Esophagus squamous epithelium (tissue), 5 donors: ENCODE measurements at places on chromosomes 5 and 9.

- no peak for DNase-seq
Observed at GRCh38 chr5:174454464-174454863, 269.9 kb upstream of the MSX2 start.

GRCh38 chr5:131488463-131488862 is 146.6 kb downstream of the RAPGEF6 start:
- no peak for DNase-seq

GRCh38 chr5:102138243-102138653 is 157.8 kb downstream of the SLCO4C1 start:
- DNase-seq, result no peak

GRCh38 chr9:107989099-107989498 is 499.5 kb upstream of the KLF4 start:
- DNase-seq, result no peak

GRCh38 chr9:89929673-89930480 is 325.1 kb downstream of the GADD45G start:
- DNase-seq, result no peak

DNA sequence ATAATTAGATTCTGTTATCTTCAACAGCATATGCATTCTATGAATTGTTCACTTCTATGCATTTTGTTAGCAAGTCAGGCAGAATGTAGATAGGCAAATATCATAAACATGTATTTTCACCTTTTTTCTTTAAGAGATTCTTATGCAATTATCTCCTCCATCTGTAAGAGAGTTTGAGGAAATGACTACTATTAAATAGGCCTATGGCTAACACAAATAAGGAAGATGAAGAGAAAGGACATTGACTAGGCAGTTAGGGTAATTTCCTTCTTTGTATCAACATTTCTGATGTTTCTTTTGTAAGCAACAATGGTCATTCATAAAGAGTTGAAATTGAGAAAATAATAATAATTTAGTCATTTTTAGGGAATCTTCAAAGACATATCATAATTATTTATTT is 145.2 kb upstream of the CDH12 start:
- DNase-seq, result no peak

DNA sequence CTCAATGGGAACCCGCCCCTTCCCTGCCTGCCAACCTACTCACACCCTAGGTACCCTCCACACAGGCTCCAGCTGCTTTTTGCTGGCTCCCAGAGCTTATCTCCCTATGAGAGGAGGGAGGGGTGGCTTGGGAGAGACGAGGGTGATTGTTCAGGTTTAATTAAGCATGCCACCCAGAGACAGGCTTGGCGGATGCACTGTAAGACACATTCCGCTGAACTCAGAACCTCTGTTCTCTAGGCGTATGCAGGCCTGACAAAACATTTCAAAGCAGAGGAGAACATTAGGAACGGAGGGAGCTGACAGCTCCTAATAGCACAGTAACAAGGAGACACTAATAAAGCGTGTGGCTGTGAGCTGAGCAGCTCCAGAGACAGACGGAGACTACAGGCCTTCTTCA is 80.1 kb downstream of the TRIM32 start:
- DNase-seq, result no peak

DNA sequence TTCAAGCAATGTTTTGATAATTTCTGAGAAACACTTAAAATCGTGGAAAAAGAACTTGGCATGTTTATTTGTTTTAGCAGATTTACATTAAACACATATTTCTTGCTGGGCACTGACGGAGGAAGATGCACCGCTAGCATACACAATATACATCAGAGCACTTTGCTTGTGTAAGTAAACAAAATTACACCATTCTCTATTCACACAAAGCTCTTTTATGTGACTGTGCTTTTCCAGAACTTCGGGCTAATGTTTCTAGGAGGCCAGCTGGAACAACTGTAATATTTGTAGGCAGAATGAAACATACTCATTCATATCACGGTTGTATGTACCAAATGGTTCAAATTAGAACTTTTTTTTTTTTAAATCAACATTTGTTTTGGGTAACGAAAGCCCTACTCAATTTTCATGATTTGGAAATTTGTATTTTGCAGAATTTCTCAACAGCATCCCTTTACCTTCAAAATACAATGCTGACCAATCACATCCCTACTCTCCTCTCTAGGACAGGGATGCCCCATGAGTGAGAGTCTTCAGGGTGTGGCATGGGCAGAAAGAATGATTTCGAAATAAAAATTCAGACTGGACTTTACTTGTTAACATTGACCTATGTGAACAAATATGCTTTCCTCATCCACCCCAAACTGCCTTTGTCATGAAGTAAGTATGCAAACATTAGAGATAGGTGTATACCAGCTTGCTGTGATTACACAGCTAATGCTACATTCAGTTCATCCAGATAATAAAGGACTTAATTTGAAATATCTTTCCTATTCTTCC is 425.1 kb downstream of the BNC2 start:
- no peak for DNase-seq

- DNase-seq, result no peak
Observed at GRCh38 chr9:14863402-14863801, 46.8 kb downstream of the FREM1 start.

DNA sequence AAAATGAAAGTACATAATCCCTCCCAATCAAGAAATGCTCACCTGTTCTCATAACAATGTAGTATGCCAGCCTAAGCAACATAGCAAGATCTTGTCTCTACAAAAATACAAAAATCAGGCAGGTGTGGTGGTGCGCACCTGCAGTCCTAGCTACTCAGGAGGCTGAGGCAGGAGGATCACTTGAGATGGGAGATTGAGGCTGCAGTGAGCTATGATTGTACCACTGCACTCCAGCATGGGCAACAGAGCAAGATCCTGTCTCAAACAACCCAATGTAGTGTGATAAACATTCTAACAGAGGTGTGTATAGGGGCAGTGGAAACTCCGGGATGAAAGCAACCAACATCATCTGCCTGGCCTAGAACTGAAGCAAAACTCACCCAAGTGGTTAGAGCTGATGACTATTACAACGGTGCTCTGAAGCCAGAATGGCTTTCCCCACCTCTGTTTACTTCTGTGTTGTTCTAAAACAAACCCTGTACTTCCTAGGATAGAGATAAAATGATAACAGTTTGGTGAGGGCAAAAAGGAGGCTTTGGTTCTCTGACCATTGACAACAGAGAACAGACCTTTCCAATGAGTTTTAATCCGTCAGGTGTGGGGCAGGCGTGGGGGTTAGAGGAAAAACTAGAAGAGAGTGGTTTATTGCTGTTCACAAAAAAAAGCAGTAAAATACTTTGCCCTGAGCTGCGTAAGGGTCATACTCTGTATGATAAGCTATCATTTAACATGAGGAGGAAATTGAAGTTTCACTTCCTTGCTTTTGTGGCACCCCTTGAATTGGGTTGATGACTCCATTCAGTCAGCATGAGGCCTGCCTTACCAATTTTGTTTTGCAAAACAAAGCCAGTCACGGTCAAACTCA is 18.9 kb downstream of the WNT8A start:
- DNase-seq, result no peak

- DNase-seq, result no peak
Observed at GRCh38 chr5:168128557-168128956, 162.9 kb upstream of the WWC1 start.

- DNase-seq, result no peak
Observed at GRCh38 chr5:43312699-43313034, 545 bp downstream of the HMGCS1 start.

- DNase-seq, result no peak
Observed at GRCh38 chr5:20032896-20033295, 44.9 kb upstream of the CDH18 start.

DNA sequence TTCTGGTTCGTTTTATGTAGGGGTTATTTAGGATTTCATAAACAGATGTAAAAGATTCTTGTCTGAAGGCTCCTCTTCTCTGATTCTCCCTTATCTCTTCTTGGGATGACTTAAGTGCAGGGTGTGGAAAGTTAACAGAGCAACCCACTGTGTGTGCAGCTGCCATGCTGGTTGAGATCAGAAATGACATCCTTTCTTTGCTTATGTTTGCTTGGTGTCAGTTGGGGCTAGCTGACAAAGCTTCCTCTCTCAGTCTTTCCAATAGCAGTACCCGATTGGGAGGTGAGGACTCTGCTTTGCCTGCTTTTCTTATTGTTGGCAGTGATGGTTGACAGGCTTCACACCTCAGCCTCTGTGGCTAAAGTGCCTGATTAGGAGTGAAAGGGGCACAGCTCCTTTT is 26.5 kb downstream of the OGN start:
- no peak for DNase-seq

DNA sequence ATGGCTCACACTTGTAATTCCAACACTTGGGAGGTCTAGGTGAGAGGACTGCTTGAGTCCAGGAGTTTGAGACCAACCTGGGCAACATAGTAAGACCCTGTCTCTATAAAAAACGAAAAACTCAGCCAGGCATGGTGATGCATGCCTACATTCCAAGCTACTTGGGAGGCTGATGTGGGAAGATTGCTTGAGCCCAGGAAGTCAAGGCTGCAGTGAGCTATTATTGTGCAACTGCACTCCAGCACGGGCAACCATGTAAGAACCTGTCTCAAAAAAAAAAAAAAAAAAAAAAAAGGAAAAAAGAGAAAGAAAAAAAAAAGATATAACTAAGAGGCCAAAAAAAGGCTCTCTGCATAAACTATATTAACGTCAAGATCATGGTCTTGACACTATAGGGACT is 27.3 kb downstream of the GIN1 start:
- DNase-seq, result no peak

DNA sequence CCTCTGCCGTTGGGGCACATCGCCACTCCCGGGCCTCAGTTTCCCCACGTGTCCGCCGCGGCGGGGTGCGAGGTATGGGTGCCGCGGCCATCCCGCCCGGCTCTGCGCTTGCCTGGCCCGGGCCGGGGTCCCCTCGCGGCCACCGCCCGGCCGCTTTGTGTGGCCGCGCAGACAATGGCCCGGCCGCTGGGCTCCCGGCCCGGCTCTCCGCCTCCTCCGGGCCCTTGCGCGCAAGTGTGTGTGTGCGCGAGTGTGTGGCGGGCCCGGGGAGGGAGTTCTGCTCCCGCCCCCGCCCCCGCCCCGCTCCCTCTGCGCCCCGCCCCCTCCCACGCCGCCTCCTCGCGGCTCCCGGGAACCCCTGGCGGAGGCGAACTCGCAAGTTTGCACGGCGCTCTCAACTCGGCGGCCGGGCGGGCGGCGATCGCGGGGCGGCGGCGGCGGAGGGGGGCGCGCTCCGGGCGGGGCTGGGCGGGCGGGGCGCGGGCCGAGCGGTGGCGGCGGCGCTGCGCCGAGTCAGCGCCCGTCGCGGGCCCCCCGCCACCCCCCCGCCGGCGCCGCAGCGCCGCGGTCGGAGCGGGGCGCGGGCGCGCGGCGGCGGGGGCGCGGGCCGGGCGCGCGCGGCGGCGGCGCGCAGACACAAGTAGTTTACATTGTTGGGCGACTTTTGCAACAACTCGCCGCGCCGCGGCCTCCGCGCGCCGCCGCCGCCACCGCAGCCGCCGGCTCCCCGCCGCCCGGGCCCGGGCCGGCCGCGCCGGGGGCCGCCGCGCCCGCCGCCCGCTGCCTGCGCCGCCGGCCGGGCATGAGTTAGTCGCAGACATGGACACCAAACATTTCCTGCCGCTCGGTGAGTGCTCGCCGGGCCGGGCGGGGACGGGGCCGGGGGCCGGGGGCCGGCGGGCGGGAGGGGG is at the start of gene RXRA:
RXRA (plus strand) TSS at position 643 of the 911 bp plus-strand sequence; CDS start at position 820, 177 bp downstream.
- no peak for DNase-seq

DNA sequence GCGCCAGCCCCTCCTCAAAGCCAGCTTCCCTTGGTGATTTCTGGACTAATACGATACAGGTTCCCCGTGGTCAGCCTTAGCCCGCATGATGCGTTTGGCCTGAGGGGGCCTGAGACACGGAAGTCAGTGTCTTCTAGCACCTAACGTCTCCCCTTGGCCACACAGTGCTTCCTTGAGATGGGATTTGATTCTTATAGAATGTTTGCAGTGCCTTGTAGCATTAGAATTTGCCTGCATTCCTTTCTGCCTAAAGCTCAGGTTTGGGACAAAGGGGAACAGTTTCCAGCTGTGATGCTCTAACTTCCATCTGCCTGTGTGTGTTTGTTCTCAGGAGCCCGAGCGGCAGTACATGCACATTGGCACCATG is 34.4 kb downstream of the CFAP90 start:
- DNase-seq, result no peak

DNA sequence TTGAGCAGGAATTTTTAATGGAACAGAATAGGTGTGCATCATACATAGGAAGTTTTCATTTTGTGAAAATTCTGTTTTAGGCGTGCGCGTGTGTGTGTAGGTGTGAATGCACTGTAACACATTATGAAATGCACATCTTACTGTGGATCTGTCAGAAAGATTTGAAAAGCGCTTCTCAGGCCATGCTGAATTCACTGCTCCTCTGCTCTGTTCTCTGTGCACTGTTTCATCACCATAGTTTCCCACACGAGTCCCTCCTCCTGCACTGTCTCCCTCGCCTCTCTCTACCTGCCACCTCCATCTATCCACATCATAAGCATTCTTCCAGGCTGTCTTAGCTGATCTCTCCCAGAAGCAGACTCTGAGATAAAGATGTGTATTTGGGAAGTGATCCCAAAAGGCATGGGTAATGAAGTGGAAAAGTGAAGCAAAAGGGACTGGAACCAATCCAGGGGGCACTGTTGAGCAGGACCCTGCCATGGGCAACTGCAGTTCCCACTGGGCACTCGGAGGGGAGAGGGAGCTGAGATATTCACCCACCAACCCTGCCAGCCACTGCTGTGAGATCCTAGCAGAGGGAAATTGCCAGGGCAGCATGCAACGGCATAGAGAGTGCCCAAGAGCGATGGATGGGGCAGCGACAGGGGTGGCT is 65.9 kb downstream of the GABBR2 start:
- no peak for DNase-seq

- no peak for DNase-seq
Observed at GRCh38 chr5:110105692-110106091, 416.0 kb downstream of the MAN2A1 start.

DNA sequence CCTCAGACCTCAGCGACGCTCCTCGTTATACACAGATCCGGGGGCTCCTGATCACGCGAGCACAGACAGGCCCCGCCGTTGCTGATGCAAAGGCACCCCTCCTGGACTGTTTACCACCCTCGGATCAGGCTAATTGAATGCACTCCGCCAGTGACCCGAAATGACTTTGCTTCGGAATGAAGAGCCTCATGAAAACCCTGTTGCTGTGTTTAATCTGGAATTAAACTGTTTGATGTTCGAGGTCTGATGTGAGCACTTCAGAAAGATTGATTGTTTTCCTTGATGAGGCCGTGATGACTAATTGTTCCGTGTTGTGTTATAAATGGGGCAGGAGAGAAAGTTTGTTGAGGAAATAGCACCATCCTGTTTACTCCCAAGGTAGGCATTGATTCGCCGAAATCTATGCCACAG is 190.5 kb upstream of the PPP1R26 start:
- no peak for DNase-seq

DNA sequence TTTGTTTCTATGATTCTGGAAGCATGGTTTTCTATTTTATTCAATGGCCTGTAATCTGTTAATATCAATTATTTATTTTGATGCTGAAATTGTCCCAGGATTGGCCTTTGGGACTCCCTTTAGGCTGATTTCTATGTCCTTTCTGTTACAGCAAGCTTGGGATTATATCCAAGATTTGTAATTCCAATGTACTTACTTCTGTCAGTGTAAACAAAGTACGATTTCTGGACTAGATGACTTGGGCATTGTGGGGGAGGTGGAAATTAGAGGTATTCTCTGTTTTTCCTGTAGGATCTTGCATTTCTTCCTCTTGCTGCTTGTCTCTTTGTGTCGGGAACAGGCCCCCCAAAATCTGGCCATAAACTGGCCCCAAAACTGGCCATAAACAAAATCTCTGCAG is 3.7 kb downstream of the PCDHGA12 start:
- DNase-seq, result no peak

GRCh38 chr9:105541838-105542237 is 16.1 kb upstream of the FKTN start:
- no peak for DNase-seq
